ENCODE measurements at places on chromosomes 3 and 15.
A peak's percentile ranks its signal among the peaks of the same experiment; 100 is the strongest.

- no peak for DNase-seq
Measured at GRCh38 chr3:64539451-64540196, 148.2 kb downstream of the ADAMTS9 start.

- no peak for DNase-seq
Measured at GRCh38 chr15:70447928-70448698, 315.2 kb downstream of the UACA start.

DNA sequence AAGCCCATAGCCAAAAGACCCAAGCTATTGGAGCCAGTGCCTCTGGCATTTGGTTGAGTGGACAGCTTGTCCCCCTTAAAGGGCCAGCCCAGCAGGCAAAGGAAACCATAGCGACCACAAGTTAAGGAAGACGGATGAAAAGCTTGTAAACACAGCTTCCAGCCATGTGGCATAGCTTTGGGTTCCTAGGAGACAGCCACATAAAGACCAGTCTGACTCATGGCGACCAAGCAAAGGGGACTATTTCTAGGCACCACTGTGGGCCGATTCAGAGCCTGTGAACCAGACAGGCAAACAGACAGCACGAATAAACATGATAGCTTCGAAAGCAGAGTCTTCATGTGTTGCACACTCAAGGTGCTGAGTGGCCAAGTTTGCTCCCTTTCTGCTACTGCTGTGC lies 30.5 kb upstream of the SRGAP3 start:
- DNase-seq, result no peak

- no peak for DNase-seq
Measured at GRCh38 chr3:113552851-113553250, 20.5 kb downstream of the SIDT1 start.

DNA sequence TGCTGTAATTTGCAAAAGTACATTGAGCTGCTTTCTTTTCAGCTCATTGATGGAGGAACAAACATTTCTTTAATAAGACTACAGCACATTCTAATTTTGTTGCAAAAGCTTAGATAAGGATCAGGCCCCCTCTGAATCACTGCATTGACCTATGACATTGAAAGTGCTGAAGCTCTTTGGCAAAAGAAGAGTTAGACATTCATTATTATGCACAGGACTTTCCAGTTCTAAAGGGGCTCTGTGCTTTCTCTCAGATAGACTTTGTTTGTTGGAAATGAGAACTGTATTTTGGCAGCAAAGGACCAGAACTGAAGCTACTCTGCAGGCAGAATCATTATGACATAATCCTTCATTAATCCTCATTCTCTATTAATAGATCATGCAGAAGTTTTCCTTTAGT lies 252.9 kb upstream of the SOX2 start:
- no peak for DNase-seq

DNA sequence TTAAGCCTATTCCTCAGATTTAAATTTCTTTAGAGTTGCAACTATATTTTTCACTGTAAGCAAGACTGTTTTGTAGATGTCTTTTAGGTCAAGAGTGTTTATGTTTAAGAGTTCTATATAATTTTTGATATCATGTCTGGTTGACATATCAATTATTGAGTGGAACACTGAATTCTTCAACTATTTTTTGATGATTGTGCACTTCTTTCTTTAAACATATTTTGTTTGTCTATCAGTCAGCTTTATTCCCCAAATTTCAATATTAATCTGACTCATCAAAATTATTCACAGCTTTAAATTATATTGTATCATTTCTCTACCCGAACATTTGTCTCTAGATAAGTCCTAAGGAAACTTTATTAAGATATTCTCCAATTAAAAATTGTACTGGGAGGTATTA lies 933.6 kb upstream of the ROBO1 start:
- DNase-seq, result no peak

DNA sequence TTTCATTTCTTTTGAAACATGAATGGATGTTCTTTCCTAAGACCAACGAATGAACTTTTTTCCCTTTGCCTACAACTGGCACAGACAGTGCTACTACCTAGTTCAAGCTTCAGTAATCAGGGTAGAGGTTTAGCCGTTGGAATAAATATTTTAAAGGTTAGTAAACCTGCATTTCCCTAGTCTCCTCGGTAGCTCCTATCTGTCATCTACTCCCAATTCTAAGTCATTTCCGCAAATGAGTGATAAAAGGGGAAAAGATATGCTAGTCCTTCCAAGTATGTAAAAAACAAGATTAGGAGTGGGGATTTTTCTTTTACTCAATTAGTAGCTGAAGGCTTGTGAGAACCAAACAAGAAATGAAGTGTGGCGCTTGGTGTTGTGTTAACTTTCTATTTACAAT lies 15.2 kb downstream of the SLTM start:
- DNase-seq, result no peak

DNA sequence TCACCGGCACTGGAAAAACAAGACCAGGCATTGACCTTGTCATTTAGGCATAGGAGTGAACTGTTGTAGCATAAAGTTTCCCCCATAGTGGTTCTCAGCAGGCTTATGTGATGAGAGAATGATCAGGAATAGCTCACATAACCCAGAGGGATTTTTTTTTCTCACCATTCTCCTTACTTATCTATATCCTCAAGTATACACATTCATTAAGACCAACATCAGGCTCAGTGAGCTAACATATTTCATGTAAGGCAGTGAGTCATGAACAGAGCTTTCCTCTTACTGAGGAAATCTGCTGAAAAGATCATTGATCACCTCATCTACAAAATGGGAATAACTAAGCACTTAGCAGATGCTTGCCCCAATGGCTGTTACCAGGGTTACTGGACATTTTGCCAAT lies 396.6 kb upstream of the TMCO5A start:
- DNase-seq, result no peak

- DNase-seq, result no peak
Measured at GRCh38 chr3:171358881-171359198, 101.4 kb downstream of the TNIK start.

DNA sequence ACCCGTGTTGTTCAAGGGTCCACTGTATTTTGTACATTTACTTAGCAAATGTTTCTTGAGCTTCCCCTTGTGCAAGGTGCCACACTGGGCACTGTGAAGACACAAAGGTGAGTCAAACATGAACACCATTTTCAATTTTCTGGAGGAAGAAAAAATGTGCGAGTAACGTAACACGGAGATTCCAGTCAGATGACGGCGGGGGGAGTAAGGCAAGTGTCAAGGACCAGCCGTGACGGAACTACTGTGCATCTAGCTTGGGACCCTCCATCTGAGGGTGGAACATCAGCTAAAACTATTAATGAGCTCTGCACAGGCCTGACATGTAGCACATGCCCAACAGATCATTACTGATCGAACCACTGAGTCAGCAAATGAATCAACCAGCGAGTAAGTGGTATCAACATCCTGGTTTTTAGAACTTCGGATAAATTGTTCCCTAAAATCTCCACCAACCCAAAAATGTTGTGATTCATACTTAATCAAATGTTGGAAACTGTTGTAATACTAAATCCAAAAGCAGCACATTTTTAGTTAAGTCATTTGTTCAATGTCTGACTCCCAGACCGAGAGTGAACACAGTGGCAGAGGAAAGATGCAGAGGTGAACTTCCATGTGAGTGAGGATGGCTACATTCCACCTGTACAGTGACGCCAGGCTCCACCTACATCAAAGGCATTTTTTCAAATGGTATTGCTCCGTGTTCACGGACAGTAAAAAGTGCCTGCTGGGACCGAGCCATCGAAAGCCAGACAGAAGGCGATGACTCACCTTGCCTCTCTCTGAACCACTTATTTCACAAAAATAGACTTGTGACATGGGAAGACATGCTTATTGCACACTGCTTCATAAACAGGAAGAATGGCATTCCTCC lies 172.2 kb downstream of the ATP10A start:
- DNase-seq, result no peak

GRCh38 chr3:144433006-144433405 lies 461.4 kb downstream of the DIPK2A start:
- DNase-seq, result no peak

GRCh38 chr3:101509811-101510210 lies 3.2 kb downstream of the SENP7 start:
- no peak for DNase-seq

- DNase-seq, result no peak
Measured at GRCh38 chr3:100981164-100981911, 11.9 kb downstream of the ABI3BP start.

DNA sequence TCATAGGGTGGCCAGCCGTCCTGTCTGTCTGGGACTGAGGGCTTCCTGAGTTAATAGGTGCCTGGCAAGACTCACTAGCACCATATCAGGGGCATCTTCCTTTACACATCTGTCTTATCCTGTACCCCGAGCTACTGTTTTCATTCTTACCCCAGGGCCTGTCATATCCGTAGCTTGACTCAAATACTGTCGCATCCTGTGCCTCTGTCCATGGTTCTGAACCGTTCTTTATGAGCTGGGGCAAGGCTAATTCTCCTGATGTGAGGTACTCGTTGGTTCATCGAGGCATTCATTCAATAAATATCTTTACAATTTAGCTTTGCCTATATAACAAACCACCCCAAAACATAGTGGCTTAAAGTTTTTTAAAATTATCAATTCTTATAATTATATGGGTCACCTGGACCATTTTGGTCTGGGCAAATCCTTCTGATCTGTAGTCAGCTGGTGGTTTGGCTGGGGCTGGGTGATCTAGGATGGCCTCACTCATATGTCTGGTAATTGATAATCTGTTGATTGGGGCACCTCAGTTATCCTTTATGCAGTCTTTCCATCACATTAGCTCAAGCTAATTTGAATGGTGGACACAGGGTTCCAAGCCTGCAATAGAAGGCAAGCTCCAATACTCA lies 121.2 kb downstream of the TLE3 start:
- no peak for DNase-seq

- DNase-seq, result no peak
Measured at GRCh38 chr3:40615918-40616819, 91.4 kb downstream of the ZNF621 start.

GRCh38 chr3:75906555-75907112 lies 121.3 kb upstream of the ZNF717 start:
- peak; percentile 20 for DNase-seq

DNA sequence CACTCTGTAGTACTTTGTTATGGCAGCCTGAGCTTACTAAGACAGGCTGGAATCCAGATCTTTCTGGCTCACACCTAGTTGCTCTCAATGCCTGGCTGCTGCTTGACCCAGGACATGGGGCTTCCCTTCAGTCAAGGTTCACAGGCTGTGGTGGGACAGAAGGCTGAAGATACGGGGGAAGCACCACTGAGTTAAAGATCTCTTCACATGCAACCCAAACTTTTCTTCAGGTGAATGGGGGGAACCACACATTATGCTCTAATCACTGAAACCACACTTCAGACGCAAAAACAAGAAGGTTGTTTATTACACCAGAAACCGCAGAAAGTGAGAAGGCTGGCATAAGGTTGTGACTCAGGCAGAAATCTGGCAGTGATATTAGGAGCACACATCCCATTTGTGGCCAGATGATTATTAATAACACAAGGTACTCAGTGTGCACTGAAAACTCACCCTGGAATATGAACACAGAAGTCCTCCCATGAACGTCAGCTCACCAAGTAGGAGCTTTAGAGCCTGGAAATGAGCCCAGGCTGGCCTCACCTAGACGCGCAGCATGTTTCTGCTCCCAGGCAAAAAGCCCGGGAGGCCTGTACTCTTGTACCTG lies 230.5 kb upstream of the CHRNA7 start:
- no peak for DNase-seq

DNA sequence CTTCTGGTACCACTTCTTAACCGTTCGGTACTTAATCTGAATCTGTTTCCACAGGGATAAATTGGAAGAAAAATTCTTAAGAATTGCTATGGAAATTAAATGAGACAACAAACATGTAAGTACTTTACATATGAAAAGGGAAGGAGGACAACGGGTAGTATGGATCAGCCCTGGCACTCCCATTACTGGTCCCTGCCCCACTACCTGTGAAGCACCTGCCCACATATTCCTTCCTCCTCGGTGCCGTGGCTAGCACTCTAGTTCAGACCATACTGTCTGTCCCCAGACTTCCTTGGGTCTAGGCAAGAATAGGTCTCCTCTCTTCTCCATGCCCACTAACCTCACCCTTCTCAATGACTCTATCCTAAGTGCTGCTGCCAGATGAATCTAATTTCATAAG lies 46.2 kb downstream of the SHQ1 start:
- DNase-seq, result no peak

DNA sequence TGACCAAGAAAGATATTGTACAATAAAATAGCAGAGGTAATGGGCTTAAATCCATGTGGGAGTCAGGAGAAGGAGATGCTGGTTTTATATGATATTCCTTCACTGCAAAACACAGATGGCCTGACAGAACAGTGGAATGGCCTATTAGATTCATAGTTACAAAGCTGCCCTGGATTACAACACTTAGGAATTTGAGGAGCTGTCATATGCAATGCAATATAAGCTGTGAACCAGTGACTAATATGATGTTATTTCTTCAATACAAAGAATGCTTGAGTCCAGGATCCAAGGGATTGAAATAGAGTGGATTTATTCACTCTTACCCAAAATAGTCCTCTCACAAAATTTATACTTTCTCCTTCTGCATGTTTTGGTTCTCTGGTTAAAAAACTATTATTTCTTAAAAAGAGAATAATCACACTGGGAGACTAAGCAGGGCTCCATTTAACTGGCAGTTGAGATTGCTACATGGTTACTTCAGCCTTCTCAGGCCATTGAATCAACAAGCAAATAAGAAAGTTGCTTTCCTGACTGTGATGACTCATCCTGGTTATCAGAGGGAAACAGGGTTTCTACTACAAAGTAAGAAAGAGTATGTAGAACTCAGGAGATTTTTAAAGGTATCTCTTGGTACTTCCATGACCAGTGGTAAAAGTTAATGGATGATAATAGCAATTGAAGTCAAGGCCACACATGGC lies 79.8 kb upstream of the ZPLD1 start:
- no peak for DNase-seq

DNA sequence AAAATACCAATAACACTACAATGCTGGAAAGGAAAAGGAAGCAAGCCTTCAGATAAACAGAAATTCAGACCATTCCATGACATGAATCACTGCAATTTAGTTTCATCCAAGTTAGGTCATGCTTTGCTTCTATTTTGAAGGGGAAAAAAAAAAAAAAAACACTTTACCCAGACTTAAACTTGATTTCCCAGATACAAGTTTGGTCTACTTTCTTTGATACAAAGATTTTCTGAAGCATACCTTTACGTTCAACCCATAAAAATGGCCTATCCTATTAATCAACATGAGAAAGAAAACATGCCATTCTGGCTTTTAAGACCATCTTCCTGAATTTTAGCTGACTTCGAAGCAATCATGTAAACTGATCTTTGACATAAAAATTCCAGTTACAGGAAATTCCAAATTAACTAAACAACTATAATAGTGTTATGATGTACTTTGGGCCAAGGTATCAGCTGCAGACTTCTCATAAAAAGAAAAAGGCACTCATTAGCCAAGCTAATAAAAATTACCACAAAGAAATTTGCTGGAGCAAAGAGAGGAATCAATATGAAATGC lies 12.6 kb downstream of the OSBPL10 start:
- DNase-seq, result no peak

- peak; percentile 60 for DNase-seq
Measured at GRCh38 chr3:142650001-142650693, 54.0 kb downstream of the PLS1 start.

DNA sequence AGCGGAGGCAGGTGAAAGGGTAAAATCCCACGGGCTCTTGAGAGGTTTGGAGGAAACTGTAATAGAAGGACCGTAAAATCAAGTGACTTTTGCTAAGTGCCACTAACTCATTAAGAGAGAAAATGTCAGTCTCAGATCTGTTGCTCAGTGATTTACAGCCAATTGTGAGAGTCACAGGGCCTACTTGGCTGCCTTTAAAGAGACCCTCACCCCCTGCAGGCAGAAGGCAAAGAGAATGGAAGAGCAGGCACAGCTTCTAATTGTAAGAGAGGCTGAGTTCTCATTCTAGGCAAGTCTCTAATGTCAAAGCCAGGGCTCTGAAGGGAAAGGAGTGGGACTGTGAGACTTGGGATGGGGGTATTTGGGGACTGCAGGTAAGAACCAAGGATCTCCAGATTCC lies 9.3 kb upstream of the SYNM start:
- DNase-seq, result no peak

All from NCI-H2081 treated with DMSO at 0.1 percent for 48 hours (cell line).